ENCODE measurements at places on chromosomes 1 and 21. TPM values are rescaled to one million over a fixed set of nuclear protein-coding genes. Genes with fewer than 3 reads are reported as not detected.
A peak's percentile ranks its signal among the peaks of the same experiment; 100 is the strongest.

DNA sequence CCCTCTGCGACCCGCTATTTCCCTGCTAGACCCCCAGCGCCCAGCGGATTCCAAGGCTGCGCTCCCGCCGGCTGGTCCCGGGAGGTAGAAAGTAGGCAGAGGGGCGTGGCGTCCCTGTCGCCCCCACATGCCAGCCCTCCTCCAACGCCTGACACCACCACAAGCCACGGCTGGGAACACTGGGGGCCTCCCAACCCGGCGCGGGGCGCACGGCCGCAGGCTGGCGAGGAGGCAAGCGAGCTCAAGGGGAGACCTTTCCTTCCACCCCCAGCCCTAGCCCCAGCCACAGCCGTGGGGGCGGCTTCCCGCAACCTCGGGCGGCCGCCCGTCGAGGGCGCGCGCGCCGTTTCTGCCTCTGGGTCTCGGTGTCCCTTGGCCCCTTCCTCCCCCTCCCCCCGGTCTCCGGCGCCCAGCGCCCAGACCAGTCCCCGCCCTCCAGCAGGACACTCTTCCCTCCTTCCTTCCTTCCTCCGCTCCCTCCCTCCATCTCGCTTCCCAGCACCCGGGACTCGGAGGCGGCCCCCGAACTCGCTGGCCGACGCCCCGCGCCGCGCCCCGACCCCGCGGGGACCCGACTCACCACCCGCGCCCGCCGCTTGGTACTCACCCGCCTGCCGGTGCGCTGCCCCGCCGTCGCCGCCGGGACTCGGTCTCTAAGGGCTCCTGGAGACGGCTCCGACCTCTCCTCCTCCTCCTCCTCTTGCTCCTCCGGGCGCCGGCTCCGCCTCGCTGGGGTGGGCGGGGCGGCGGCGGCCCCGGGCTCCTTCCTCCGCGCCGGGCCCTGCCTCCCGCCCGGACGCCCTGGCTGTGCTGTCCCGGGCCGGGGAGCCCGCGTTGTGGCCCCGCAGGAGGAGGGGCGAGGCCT, at the start of gene GNG12:
TSS of gene GNG12 (minus strand) at position 731 of the 865 bp plus-strand sequence. CDS start 125,781 bp downstream, outside the sequence.
- peak within 1 kb of the TSS; percentile 88 for H3K27ac ChIP-seq
- no peaks in the 10 kb centered on the region for H3K36me3 ChIP-seq
- H3K4me1 ChIP-seq = peaks cover 50% of the 10 kb centered on the region
- H3K27me3 ChIP-seq = no peaks in the 10 kb centered on the region
- DNase-seq = no peak
- peak within 1 kb of the TSS; percentile 91 for H3K4me3 ChIP-seq

GRCh38 chr1:178077917-178078316, 16.0 kb upstream of the RASAL2 start:
- no peak for DNase-seq
- H3K27ac ChIP-seq = no peak overlapping the region
- no peaks in the 10 kb centered on the region for H3K27me3 ChIP-seq
- H3K4me3 ChIP-seq = no peak overlapping the region
- no peaks in the 10 kb centered on the region for H3K4me1 ChIP-seq

DNA sequence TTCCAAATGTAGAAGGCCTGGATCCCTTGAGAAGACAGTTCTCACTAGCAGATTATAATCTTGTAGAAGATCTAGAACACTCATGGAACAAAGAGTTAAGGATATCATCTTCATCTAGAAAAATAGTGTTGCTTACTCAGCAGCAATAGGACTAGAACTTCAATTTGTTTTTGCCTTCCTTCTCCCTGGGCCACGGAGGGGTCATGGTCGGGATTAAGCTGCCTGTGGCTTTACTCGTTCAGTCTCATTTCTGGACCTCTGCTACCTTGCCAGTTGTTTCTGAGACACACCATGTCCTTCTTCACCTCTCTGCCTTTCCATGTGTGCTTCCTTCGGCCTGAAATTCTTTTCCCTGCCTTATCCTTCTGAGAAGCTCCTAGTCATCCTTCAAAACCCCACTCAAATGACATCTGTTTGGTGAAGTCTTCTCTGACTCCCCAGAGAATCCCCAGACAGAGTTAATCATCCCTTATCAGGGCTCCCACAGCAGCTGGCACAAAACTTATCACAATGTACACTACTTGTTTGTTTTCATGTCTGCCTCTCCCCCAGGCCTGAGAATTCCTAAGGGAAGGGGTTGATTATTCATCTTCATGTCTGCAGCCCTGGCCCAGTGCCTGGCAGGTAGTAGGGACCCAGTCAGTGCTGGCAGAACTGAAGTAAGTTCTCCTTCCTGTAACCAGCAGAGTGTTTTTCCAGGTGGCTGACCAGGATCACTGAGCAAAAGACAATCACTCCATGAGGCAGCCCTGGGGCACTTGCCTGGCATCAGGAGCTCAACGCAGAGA, 15.5 kb upstream of the SNX27 start:
- H3K27ac ChIP-seq = no peak overlapping the region
- H3K4me3 ChIP-seq = no peak overlapping the region
- H3K36me3 ChIP-seq = no peaks in the 10 kb centered on the region
- DNase-seq = no peak
- no peaks in the 10 kb centered on the region for H3K4me1 ChIP-seq
- H3K27me3 ChIP-seq = no peaks in the 10 kb centered on the region

DNA sequence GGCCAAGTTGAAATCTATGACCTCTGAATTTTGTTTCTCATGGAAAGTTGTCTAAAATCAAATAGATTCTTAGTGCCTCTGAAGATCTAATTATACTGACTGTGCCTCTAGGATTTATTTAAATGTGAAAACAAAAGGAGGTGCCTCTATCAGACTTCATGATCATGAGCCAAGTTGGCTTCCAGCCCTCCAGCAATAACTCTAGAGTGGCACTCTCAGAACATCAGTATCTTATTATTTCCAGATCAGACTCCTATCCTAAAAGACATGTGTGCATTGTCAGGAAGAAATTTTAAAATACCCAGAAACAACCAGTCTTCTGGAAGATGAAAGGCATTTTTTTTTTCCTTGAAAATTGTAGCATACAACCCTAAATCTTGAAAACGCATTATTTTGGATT, 368.0 kb downstream of the PDE4B start:
- no peaks in the 10 kb centered on the region for H3K27me3 ChIP-seq
- no peaks in the 10 kb centered on the region for H3K36me3 ChIP-seq
- no peak for DNase-seq
- no peak overlapping the region for H3K27ac ChIP-seq

DNA sequence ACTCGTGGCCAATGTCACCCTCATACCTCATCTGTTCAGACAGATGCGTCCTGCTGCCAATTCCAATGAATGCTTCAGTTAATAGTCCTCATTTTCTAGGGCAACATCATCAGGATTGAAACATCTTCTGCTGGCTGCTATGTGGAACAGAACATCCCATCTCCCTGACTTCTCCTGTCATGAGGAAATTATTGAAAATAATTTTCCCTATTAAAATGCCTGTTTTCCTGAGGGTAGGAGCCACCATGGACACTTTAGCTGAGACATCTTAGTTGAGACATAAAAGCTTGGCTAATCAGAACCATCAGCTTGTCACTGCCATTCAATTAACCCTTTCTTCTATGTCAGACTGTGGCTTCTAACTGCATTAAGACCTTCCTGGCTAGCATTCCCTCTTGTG, 396.1 kb downstream of the HHAT start:
- no peak overlapping the region for H3K4me3 ChIP-seq
- no peak for DNase-seq
- no peaks in the 10 kb centered on the region for H3K27me3 ChIP-seq
- H3K27ac ChIP-seq = no peak overlapping the region

- H3K27ac ChIP-seq = no peak overlapping the region
- no peaks in the 10 kb centered on the region for H3K27me3 ChIP-seq
- H3K36me3 ChIP-seq = no peaks in the 10 kb centered on the region
- peaks cover 17% of the 10 kb centered on the region for H3K4me1 ChIP-seq
- no peak overlapping the region for H3K4me3 ChIP-seq
Observed at GRCh38 chr1:59697150-59697800, 117.5 kb upstream of the HOOK1 start.

- peak overlapping the region; percentile 89 for H3K27ac ChIP-seq
- H3K4me3 ChIP-seq = peak overlapping the region; percentile 71
- no peak for DNase-seq
- peaks cover 35% of the 10 kb centered on the region for H3K4me1 ChIP-seq
- no peaks in the 10 kb centered on the region for H3K27me3 ChIP-seq
Observed at GRCh38 chr1:166876540-166876838, 425 bp upstream of the TADA1 start.

DNA sequence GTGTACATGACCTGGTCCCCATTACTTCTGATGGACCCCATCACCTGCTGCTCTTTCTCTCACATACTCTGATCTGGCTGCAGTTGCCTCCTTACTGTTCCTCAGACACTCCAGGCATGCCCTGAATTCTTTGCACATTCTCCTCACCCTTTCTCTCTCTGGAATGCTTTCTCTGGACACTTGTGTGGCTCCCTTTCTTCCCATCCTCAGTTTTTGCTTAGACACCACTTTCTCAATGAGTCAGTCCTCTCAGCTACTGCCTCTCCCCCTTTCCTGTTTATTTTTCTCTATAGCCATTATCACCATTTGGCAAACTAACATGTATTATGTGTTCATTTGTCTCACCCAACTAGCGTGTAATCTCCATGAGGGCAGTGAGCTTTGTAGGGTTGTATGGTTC, 28.1 kb downstream of the PLXNA2 start:
- H3K27ac ChIP-seq = no peak overlapping the region
- H3K36me3 ChIP-seq = no peaks in the 10 kb centered on the region
- H3K4me3 ChIP-seq = no peak overlapping the region
- no peak for DNase-seq

The S100A7 gene
- 36.6 TPM for total RNA-seq

The CATSPERE gene
- total RNA-seq = 0.98 TPM
